ENCODE measurements at places on chromosomes 1 and 21.
A peak's percentile ranks its signal among the peaks of the same experiment; 100 is the strongest.

DNA sequence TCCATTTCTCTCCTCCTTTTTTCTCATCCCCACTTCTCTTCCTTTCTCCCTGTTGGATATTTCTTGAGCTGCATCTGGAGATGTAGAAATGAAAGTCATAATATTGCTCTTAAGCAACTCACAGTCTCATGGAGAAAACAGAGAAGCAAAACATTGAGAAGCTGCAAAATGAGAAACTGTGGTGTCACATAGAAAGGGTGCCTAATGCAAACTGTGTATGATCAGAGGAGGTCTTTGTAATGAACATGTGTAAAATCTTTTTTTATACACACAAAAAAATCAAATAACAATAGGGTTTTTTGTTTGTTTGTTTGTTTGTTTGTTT lies 11.8 kb upstream of the SLAMF7 start:
- DNase-seq: no peak

DNA sequence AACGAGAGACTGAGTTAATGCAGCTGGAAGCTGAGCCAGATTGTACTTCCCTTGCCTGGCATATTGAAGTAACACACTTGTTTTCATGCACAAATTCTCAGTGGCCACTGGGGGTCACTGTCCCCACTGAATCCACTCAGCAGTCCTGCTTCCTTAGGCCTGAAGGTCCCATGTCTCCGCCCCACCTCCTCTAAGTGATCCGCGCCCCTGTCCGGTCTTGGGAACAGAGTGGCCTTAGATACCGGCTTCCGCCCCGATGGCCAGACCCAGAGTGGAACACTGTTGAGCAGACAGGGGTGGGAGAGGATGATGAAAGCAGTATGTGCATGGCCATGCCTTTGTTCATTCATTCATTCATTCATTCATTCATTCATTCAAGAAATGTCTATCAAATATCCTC lies 34.8 kb downstream of the CHAF1B start:
- DNase-seq: peak; percentile 90

DNA sequence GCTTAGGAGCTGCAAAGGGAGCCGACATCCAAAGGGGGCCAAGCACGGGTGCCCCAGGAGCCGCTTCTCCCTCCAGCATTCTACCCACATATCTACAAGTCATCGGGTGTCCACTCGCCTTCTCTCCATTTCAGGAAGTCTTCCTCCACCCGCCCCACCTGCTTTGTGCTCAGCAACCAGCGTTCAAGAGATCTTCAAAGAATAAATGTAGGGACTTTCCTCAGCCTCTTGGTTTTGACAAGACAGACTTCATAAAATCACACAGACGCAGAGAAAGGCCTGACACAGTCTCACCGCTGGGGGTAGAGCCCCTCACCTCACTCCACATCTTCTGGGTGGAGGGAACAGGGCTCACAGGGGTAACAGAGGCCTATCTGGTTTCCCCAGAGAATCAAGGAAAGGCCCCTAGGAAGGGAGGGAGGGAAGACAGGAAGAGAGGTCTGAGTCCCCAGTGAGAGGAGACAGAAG lies 49.5 kb downstream of the SSBP3 start:
- no peak for DNase-seq

DNA sequence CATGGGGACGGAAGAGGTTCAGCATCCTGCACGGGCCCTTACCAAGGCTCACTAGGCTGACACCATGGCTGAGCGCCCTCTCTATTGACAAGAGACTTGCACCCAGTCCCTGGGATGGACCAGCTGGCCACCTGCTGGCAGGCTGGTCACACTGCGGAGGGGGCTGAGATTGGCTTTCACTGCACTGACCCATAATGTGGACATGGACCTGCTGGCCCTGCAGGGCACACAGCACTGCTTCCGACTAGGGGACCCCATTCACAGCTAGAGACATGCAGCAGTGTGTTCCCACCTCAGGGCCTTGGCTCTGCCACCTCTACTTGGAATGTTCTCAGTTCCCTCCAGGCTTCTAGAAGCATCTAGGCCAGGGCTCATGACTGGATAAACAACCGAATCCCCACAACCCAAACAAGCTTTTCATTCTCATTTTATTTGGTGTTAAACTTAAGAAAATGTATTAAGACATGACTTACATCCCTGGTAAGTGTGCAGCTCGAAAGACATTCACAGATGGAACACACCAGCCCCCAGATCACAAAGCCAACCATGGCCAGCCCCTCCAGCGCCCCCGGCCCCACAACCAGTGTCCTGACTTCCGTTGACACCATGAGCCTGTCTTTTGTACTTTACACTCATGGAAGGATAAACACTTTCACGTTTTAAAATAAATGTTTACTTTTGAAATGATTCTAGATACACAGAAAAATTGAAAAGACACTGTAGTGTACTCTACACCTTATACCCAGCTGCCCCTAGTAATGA lies 9.3 kb upstream of the SRARP start:
- peak; percentile 68 for DNase-seq

GRCh38 chr1:1997576-1997975 lies 6.0 kb downstream of the CFAP74 start:
- no peak for DNase-seq

- peak; percentile 38 for DNase-seq
Measured at GRCh38 chr1:184199036-184199435, 147.5 kb downstream of the TSEN15 start.

DNA sequence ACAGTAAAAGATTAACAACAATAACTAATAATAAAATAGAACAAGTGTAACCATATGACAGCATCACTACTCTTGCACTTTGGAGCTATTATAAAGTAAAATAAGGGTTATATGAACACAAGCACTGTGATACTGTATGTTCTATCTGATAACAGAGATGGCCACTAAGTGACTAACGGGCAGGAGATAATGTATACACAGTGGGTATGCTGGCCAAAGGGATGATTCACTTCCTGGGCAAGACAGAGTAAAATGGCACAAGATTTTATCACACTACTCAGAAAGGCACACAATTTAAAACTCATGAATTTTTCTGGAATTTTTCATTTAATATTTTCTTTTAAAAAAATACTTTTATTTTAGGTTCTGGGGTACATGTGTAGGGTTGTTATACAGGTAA lies 12.3 kb downstream of the SLC9C2 start:
- peak; percentile 97 for DNase-seq

DNA sequence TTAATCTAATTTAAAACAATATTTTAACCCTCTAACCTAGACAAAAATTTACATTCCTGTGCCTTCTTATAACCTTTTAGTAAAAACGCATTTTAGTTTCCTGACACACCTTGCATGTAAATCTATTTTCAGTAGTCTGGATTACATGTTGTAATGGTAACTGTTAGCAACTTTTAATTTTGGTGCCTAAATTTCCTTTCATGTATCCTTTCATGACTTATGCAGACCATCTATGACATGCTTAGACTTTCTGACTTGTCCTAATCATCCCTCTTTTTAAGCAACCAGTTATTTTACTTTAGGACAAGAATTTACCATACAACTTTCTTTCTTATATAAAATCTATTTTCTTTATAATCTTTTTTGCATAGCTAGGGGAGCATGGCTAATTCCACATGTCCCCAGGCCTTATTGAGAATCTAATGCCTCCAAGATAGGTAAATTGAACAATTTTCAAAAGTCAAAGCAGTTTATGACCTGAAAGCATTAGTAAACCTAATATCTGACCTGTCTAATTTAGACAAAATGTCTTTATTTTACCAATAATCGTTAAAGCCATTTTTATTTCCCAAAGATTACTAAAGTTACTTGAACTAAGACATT lies 57.5 kb upstream of the IL12RB2 start:
- DNase-seq: peak; percentile 19

- DNase-seq: no peak
Measured at GRCh38 chr1:14928412-14928811, 225.1 kb upstream of the TMEM51 start.

DNA sequence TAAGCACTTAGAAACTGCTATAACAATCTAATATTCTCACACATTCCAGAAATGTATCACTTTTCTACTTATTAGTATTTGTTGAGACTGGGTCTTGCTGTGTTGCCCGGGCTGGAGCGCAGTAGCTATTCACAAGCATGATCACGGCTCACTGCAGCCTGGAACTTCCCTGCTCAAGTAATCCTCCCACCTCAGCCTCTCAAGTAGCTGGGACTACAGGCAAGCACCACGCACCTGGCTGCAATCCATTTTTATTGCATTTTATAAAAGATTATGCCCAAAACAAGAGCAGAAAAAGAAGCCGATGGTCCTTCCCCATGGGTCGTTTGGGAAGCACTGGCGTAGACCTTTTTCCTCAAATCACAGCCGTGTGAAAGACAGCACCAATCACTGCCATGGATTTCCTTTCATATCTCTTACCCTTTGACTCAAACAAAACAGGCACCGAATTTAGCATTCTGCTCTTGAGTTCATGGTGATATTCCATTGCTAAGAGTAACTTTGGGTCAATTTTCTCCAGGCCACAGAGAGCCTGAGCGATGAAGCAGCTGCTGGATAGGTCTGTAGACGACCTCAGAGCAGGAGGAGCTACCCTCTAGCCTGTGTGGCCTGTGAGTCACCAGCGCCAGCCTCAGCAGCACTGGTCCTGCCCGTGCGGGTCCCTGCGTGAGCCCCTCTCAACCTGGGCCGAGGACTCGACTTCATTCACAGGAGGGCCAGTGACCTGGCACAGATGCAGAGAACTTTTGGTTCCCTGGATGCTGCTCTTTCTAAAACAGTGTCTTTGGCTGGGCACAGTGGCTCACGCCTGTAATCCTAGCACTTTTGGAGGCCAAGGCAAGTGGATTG lies 80.8 kb downstream of the PIK3CD start:
- no peak for DNase-seq

DNA sequence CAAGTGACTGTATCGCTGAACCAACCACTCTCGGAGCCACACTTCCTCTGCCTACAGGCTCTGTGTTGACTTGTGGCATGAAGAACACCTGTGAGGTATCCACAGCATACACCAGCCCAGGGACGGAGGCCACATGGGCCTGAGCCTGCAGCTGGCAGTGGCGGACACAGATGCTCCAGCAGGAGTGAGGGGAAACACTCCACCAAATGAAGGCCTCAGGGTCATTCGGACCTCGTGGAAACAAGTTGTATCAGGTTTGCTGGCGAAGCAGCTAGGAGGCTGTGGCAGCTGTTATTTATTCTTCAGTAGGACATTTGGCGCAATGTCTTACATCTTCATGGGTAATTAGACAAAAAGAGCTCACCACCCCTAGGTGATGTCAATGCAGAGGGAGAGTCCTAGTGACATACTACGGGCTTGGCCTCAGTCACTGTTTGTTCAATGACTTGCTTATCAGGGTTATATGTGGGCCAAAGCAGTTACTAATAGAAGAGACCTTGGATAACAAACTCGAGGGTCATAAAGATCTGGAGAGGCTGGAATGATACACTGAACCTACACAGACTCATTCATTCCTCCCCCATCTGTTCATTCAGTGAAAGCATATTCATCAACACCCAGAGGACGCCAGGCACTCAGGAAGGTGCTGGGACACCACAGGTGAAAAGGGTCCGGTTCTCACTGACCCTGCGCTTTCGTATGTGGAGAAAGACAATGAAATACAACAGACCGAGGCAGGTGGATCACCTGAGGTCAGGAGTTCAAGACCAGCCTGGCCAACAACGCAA lies 11.6 kb upstream of the ETS2 start:
- peak; percentile 72 for DNase-seq

DNA sequence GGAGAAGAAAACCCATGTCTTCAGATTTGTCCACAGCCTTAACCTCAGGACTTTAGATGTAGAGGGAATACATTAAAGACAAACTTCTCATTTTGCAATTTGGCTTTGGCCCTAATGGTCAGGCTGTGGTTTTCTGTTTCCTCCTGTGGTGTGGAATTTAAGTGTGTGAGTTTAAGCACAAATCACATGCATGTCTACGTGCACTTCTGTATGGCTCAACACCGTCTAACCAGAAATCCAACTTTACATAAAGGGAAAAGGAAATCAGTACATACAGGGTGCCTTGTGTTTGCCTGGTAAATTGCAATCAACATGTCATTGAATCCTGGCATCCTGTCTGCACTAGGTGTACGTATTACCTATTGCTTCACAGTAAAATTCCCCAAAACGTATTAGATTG lies 1.2 kb upstream of the ZNF124 start:
- DNase-seq: no peak

All from PC-3 (cell line).